ENCODE measurements at places on chromosomes 12 and 14.
A peak's percentile ranks its signal among the peaks of the same experiment; 100 is the strongest.

DNA sequence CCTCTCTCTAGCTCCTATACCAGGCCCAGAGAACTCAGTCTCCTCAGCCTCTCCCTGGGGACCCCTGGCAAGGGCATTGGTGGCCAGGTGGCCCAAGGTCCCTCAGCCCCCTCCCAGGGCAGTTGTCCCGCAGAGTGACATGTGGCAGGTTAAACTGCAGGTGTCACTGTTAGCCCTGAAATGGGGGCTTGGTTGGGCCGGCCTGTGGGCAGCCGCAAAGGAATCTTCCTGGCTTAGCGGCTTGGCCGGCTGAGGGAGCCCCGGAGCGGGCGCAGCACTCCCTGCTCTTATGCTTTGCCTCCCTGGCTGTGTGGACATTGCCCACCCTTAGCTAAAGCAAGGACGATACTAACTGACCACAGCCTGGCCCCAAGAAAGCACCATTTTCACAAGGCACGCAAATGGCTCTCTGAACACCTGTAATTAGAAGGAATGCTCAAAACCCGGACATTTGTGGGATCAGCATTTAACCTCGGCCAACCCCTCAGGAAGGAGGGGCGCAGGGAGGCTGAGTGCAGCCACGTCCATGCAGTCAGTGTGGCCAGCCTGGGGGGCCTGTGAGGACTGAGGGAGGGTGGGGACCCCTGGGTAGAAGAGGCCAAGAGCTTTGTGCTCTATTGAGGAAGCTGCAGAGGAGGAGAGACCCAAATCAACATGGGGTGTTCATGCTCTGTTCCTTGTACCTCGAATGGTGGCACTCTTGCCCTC lies 82.2 kb downstream of the PAPOLA start:
- DNase-seq, result peak; percentile 83

DNA sequence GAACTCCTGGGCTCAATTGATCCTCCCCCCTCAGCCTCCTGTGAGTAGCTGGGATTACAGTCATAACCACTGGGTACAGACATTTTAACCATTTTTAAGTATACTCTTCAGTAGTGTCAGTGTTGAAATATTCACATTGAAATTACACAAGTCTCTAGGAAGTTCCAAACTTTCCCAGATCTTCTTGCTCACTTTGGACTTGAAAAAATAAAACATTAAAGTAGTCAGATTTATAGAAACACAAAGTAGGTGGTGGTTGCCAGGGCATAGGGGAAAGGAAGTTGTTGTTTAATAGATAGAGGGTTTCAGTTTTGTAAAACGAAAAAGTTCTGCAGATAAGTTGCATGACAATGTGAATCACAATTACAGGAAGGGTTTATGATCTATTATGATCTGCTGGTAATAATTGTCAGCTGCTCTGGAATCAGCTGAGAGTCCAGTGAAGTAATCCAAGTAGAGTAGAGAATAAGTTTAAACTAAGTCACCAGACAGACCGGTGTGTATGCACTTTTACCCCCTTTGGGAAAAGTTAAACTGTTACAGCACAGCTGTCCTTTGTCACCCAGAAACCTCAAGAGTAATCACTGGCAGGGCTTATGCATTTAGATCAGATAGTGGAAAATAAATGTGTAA lies 27.4 kb downstream of the PCNX1 start:
- DNase-seq, result no peak

- no peak for DNase-seq
Measured at GRCh38 chr12:98371419-98371818, 144.0 kb upstream of the TMPO start.

GRCh38 chr14:77599889-77600288 lies 16.5 kb downstream of the SPTLC2 start:
- DNase-seq, result no peak

DNA sequence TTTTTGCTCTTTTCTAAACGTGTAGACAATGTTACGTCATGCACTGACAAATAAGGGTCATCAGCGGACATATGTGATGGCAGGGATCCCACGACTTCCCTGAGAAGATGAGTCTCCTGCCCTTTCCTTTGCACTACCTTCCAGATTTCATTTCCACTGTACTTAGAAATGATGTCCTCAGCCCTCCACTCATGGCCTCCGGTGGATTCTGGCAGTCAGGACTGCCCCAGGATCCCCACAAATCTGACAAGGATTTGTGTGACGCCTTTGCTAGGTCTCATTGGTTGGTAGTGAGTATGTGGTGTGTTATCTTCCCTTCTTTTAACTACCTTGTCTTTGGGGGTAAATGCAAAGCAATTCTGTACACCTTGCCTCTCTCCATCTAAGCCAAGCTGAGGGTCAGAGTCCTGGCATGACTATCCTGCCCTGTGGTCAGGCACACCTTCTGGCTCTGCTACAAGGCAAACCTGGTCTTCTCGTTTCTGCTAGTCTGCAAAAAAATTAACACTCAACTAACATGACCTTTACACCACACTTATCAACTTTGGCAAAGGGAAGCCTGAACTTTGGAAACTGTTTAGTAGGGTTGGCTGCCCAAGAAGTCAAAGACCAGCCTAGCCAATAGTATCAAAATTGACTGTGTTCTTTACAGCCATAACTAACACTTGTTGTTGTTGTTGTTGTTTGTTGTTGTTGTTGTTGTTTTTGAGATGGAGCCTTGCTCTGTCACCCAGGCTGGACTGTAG lies 17.3 kb upstream of the DHRS4 start:
- DNase-seq, result no peak

DNA sequence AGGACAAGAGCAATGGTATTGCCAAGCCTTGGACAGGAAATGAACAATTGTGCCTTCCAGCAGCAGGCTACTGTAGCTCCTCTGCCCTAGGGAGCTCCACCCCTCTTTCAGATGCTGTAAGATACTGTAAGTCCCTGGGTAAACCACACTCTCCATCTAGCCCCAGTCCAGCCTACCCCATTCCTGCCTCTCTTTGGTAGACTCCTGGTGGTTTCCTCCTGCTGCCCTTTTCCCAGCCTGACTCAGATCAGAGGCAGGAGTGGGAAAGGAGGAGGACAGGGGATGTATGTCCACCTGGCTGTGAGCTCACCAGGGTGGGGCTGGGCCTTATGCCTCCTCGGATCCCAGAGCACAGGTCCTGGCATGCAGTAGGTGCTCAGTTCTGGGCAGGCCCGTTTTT lies 174.6 kb downstream of the ESRRB start:
- no peak for DNase-seq

DNA sequence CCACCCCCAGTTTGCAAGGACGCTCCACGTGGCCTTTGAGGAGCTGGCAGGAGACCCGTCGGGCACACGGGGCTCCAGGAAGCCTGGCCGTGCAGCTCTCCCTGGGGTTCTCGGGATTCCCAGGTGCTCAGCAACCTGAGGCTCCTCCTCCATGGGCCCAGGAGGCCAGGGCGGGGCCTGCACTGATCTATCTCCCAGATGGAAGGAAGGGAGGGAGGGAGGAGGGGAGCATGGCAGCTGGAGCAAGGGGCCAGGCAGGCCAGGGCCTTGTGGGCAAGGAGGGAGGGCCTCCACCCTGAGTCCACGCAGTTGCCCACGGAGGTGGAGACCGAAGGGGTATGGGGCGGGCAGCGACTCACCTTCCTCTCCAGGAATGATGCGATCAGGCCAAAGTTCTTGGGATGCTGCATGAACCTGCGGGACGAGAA lies 127.3 kb downstream of the RFLNA start:
- DNase-seq, result no peak

- DNase-seq, result no peak
Measured at GRCh38 chr12:22529281-22530060, 14.9 kb downstream of the C2CD5 start.

DNA sequence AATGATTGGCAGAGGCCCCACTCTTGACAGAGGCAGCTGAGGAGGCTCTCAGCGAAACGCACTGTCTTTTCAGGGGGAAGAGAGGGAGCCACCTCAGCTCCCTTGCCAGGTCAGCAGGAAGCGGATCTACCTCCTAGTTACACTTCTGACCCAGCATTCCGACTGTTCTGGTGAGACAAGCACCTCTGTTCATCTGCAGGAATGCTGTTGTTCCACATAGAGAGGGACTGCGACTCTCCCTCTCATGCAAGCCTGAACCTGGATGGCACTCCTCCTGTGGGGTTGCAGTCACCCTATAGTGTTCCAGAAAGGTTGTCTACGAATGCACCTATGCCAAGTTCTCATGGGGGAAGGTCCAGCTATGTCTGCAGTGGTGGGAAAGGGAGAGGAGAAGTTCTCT lies 37.1 kb upstream of the AEBP2 start:
- DNase-seq, result no peak

DNA sequence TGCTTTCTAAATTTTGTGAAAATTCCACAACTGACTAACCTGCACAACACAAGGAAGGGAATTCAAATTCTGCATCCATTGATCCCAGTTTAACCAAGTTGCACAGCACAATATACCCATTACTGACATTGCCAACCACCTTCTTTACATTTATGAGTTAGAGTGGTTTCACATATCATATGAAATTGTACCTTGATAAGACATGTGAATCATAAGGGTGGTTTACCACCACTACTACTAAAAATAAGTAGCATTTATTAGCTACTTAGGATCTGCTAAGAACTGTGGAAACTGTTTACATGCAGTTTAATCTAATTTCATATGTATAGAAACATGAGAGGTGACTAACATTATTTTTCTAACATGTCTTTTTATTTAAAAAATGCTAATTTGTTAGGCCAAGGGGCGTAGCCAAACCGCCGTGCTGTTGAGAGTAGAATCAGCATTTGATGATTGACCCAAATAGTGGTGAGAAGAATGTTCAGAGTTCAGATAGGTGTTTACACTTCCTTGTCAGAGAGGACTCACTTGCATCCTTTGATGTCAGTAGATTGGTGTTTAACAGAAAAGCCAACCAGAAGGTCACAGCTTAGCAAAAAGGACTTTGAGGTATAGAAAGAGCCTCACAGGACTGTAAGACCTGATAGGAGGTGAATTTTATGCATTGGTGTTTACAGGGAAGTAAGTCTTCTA lies 56.2 kb downstream of the LRFN5 start:
- DNase-seq, result no peak

DNA sequence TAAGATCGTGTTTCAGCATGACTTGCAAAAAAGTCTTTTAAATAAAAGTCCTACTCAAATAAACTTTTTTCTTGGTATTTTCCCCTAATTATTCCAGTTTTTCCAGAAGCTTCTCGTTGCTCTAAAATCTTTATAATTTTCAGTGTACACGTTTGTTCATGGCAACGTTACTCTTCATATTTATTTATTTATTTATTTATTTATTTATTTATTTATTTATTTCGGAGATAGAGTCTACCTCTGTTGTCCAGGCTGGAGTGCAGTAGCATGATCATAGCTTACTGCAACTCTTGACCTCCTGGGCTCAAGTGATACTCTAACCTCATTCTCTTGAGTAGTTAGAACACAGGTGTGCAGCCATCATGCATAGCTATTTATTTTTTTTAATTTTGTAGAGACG lies 438.3 kb upstream of the MDGA2 start:
- no peak for DNase-seq

GRCh38 chr14:36057452-36058116 lies 118.9 kb downstream of the PTCSC3 start:
- DNase-seq, result no peak

DNA sequence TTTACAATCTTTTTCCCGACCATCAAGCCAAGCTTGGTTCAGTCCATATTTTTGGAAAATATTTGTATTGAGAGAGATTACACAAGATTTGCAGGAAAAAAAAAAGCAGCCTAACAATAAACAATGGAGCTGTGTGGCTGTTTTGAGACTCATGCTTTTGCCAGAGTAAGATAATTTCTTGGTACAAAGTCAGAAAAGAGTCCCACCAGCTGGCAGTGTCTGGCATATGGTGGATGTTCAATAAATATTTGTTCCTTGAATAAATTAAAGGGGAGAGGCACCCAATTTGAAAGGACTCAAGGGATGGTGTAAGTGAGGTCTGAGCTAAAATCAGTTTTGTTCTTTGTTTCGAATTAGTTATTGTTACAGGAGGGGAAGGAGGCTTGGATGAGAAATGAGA lies 78.1 kb upstream of the RPH3A start:
- DNase-seq, result no peak

DNA sequence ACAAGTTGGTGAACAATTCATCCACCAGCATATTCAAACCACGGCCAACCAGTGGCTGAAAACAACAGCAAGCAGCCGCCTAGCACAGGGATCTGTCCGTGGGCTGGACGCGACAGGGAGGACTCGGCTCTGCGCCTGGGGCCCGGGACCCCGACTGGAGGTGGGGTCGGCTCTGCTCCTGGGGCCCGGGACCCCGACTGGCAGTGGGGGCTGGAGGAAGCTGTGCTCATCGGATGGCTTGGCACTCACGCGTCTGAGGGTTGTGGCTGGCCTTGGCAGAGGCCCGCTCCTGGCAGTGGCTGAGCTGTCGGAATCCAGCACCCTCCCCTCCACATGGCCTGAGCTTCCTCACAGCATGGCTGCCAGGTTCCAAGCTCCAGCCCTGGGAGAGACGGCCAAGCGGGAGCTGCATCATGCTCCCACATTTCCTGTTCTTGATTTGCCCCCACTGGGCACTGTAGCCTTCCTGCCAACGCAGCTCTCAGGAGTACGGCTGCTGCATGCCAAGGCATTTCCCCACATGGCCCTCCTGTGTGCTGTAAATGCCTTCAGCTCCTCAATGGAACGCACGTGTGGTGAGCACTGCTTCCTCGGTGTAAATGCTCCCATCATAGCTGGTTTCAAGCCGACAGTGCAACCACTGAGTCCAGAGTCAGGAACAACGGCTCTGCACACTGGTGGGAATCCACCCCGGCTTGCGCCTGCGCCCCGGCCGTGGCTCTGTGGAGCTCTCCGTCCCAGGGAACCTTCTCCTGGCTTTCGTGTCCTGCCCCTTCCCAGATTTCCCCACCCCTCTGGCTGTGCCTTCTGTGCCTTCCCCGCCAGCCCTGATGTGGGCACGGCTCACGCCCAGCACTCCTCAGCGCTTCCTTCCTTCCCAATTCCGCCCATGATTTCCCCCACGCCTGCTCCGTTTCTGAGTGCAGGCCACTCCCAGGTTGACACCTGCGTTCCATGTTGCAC lies 7.3 kb upstream of the GALNT9 start:
- DNase-seq, result no peak

DNA sequence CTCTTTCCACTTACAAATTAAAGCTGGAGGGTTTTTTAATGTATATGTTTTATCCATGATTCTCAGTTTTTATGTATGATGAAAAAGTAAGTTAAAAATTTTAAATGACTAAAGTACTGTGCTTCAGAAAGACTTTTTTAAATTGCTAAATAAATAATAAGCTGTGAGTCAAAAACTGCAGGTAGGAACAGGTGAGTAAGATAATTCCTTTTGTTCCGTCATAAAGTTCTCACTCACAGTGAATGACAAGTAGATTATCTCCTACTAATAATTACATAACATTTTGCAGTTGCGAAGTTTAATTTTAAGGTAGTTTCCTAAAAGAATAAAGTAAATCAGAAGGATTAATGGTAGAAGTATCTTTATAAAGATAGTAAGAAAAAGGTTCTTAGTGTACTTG lies 78.0 kb downstream of the PRKCH start:
- no peak for DNase-seq

DNA sequence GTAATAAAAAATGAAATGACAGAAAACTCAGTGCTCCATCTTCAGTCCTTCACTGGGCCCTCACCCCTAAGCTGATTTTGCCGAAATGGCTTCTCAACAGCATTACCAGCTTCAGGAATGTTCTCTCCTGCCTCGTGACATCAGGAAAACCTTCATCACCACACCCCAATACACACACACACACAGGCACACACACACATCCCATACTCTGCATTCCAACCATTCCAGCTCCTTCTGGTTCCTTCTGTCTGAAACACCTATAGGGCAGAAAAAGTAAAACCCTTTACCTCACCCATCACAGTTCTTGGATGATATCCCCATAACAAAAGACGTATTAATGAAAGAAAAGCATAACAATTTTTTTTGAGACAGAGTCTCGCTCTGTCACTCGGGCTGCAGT lies 75.9 kb downstream of the CCDC60 start:
- DNase-seq, result no peak

- no peak for DNase-seq
Measured at GRCh38 chr12:79648881-79649280, 41.9 kb downstream of the PAWR start.

- no peak for DNase-seq
Measured at GRCh38 chr12:124852329-124852831, 11.3 kb downstream of the SCARB1 start.

Data from endothelial cell (in vitro differentiated cells).